ENCODE measurements at places on chromosomes 4 and X. TPM values are rescaled to one million over a fixed set of nuclear protein-coding genes. Genes with fewer than 3 reads are reported as not detected.

The TMEM31 gene
- 0.38 TPM for polyA plus RNA-seq

The SHOX gene
- polyA plus RNA-seq: 0.54 TPM

The ABLIM2 gene
- 17.7 TPM for polyA plus RNA-seq

The CXorf49 gene
- polyA plus RNA-seq: not detected

The AMTN gene
- polyA plus RNA-seq: not detected

The MAGED4 gene
- 16.7 TPM for polyA plus RNA-seq

The STBD1 gene
- polyA plus RNA-seq: 17.8 TPM

The WDR45 gene
- 26.6 TPM for polyA plus RNA-seq

The IL9R gene
- not detected for polyA plus RNA-seq

The FGFR3 gene
- polyA plus RNA-seq: 0.80 TPM

The NPNT gene
- 153 TPM for polyA plus RNA-seq

The MMAA gene
- polyA plus RNA-seq: 7.3 TPM

The C4orf50 gene
- not detected for polyA plus RNA-seq

The EOLA2 gene
- 21.1 TPM for polyA plus RNA-seq

The GABRE gene
- 18.2 TPM for polyA plus RNA-seq

The SYTL4 gene
- 9.5 TPM for polyA plus RNA-seq

The ART3 gene
- polyA plus RNA-seq: 34.2 TPM

The OTC gene
- polyA plus RNA-seq: not detected

The FAM133A gene
- 0.14 TPM for polyA plus RNA-seq

The RNF212 gene
- polyA plus RNA-seq: 4.4 TPM

The FANCB gene
- 3.6 TPM for polyA plus RNA-seq

The IL1RAPL2 gene
- 2.5 TPM for polyA plus RNA-seq

The PROM1 gene
- polyA plus RNA-seq: 31.5 TPM

The PDE5A gene
- 16.4 TPM for polyA plus RNA-seq

The KCNE5 gene
- polyA plus RNA-seq: 41.5 TPM

The PITX2 gene
- 38.4 TPM for polyA plus RNA-seq

The ARL13A gene
- not detected for polyA plus RNA-seq

The GIMD1 gene
- polyA plus RNA-seq: not detected

The LRRC66 gene
- polyA plus RNA-seq: 2.5 TPM

The TRIM61 gene
- polyA plus RNA-seq: 2.2 TPM

The FRG2 gene
- not detected for polyA plus RNA-seq

The NPFFR2 gene
- 0.20 TPM for polyA plus RNA-seq

The UGT2B10 gene
- polyA plus RNA-seq: not detected

The RNF150 gene
- 42.0 TPM for polyA plus RNA-seq

The FHL1 gene
- polyA plus RNA-seq: 2,004 TPM

The GSX2 gene
- not detected for polyA plus RNA-seq

The MND1 gene
- 4.3 TPM for polyA plus RNA-seq

The EGF gene
- polyA plus RNA-seq: 11.9 TPM

The CNOT6L gene
- polyA plus RNA-seq: 28.4 TPM

The IL2 gene
- polyA plus RNA-seq: not detected

The SHISA3 gene
- 8.8 TPM for polyA plus RNA-seq

The ADH6 gene
- polyA plus RNA-seq: 0.52 TPM

The CXCL9 gene
- 0.04 TPM for polyA plus RNA-seq

The NIPAL1 gene
- 4.4 TPM for polyA plus RNA-seq

The KLHL8 gene
- 12.6 TPM for polyA plus RNA-seq

The TMSB15A gene
- polyA plus RNA-seq: 16.9 TPM

The MTHFD2L gene
- 19.8 TPM for polyA plus RNA-seq

The MGARP gene
- polyA plus RNA-seq: 0.13 TPM

The C1QTNF7 gene
- 1.8 TPM for polyA plus RNA-seq

The GASK1B gene
- polyA plus RNA-seq: 53.9 TPM

The EREG gene
- polyA plus RNA-seq: 0.16 TPM

Measured in muscle of back (tissue), 13 donors.